ENCODE measurements at places on chromosomes 5 and 9.

- H3K27ac ChIP-seq = no peak overlapping the region
- H3K4me3 ChIP-seq = no peak overlapping the region
- H3K36me3 ChIP-seq = no peaks in the 10 kb centered on the region
- no peak for DNase-seq
Measured at GRCh38 chr5:15702102-15702501, 202.1 kb downstream of the FBXL7 start.

- H3K27ac ChIP-seq = peak overlapping the region; percentile 96
- DNase-seq = no peak
- H3K36me3 ChIP-seq = peaks cover 35% of the 10 kb centered on the region
- peaks cover 54% of the 10 kb centered on the region for H3K4me1 ChIP-seq
- H3K4me3 ChIP-seq = peak overlapping the region; percentile 99
Measured at GRCh38 chr9:15423231-15423985, 732 bp downstream of the SNAPC3 start.

GRCh38 chr9:25310961-25311360, 367.3 kb downstream of the TUSC1 start:
- no peaks in the 10 kb centered on the region for H3K36me3 ChIP-seq
- no peaks in the 10 kb centered on the region for H3K27me3 ChIP-seq
- DNase-seq = no peak

- no peaks in the 10 kb centered on the region for H3K36me3 ChIP-seq
- H3K4me1 ChIP-seq = no peaks in the 10 kb centered on the region
- no peak overlapping the region for H3K27ac ChIP-seq
- H3K4me3 ChIP-seq = no peak overlapping the region
- no peak for DNase-seq
Measured at GRCh38 chr9:13535141-13535540, 255.6 kb upstream of the MPDZ start.

- no peaks in the 10 kb centered on the region for H3K4me1 ChIP-seq
- H3K27ac ChIP-seq = no peak overlapping the region
- DNase-seq = no peak
- H3K27me3 ChIP-seq = no peaks in the 10 kb centered on the region
Measured at GRCh38 chr5:118611332-118611945, 376.9 kb downstream of the DTWD2 start.

GRCh38 chr5:140262221-140262620, 40.7 kb downstream of the PFDN1 start:
- H3K27me3 ChIP-seq = no peaks in the 10 kb centered on the region
- H3K4me1 ChIP-seq = peaks cover 34% of the 10 kb centered on the region
- peaks cover 9% of the 10 kb centered on the region for H3K36me3 ChIP-seq
- no peak for DNase-seq
- H3K4me3 ChIP-seq = no peak overlapping the region
- H3K27ac ChIP-seq = peak overlapping the region; percentile 61

- no peaks in the 10 kb centered on the region for H3K36me3 ChIP-seq
- no peak overlapping the region for H3K27ac ChIP-seq
Measured at GRCh38 chr5:120306303-120306702, 157.8 kb upstream of the PRR16 start.

- H3K27ac ChIP-seq = no peak overlapping the region
- no peaks in the 10 kb centered on the region for H3K27me3 ChIP-seq
- DNase-seq = no peak
- no peaks in the 10 kb centered on the region for H3K4me1 ChIP-seq
- H3K4me3 ChIP-seq = no peak overlapping the region
- no peaks in the 10 kb centered on the region for H3K36me3 ChIP-seq
Measured at GRCh38 chr5:22693121-22693520, 160.0 kb downstream of the CDH12 start.

DNA sequence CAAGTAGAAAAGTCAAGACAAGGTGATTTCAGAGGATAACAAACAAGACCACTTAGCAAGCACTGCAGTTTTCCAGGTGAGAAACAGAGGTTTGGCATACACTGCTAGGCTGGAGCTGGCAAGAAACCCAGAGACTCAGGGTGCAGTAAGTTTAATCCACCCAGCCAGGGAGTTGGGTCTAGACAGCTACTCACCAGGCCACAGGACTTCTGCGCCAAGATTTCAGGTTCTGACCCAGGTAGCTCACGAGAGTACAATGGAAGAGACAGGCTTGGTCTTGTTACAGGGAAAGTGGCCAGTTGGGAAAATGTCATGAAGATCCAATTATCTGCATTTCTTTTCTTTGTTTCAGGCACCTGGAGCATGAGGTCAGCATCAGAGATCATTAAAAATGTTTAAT, 9.8 kb downstream of the SMIM23 start:
- no peaks in the 10 kb centered on the region for H3K36me3 ChIP-seq
- no peak for DNase-seq
- no peak overlapping the region for H3K4me3 ChIP-seq
- H3K4me1 ChIP-seq = no peaks in the 10 kb centered on the region
- H3K27me3 ChIP-seq = no peaks in the 10 kb centered on the region

DNA sequence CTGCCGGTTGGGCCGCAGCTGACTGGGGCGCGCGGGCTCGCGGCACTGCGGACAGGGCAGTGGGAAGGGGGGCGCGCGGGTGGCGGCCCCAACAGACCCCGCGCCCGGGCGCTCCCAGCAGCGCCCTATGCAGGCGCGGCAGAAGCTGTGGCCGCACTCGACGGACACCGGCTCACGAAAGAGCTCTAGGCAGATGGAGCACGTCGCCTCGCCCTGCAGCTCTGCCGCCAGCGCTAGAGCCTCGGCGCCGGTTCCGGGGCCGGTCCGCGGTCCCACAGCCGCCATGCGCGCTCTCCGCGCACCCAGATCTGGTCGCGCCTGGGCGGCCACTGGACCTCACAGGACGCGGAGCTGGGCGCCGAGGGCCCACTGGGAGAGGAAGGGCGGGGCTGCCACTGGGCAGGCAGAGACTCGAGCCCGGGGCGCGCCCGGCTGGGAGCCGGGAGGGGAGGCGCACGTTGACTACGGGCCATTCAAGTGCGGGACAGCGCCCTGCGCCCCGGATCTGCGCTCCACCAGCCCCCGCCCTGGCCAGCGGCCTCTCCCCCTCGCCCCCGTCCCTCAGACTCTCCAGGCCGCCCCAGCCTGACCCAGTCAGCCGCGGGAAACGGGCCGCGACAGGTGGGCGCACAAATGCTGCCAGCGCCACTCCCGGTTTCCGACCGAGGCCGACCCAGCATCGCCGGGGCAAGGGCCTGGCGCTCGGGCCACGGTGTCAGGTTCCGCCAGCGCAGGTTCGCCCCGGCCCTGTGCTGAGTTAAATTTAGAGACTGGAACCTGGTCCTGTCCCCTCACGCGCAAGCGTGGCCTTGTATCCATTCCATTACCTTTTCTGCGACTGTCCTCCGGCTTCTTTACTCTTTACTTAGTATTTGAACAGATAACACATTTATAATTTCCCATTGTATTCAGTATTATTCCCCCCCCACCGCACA, at the start of gene TRIM7:
Gene TRIM7 (minus strand): TSS at position 371 of the 935 bp plus-strand sequence. CDS start 86 bp downstream, at position 285.
- H3K27me3 ChIP-seq = no peaks in the 10 kb centered on the region
- no peaks in the 10 kb centered on the region for H3K36me3 ChIP-seq
- peak; percentile 74 for DNase-seq
- H3K4me3 ChIP-seq = peak within 1 kb of the TSS; percentile 71
- peaks cover 28% of the 10 kb centered on the region for H3K4me1 ChIP-seq

DNA sequence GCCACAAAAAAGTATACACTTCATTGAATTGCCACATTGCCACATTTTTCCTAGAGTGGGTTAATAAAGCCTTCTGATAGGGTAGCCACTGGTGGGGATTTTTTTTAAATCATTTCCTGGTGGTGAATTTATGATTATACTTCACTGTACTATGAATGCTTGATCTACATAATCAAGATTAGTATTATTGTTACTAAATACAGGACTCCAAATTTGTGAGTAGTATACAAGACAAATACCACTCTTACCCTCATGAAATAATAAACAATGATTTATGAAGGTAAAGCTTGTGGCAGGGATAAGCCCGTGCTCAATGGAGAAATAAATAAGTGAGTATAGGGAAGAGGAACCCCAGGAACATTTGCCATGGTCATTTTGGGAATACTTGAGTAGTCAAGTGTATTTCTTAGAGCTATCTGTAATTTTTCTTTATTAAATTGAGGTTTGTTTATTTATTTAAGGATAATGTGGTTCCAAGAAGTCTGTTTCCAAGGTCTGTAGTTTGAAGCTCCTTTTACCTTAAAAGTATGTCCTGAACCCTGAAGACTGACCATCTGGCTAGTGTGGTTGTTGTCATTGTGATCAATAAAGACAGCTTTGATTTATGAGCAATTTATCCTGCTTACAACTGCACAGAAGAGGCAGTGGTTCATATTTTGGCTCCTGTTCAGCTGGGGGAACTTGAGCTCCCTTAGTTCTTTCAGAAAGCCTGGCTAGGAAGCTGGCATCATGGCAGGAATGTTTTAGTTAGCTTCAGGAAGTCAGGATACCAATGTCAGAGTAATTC, 118.6 kb downstream of the ZSWIM6 start:
- no peak overlapping the region for H3K4me3 ChIP-seq
- DNase-seq = no peak
- H3K4me1 ChIP-seq = peaks cover 20% of the 10 kb centered on the region
- H3K27me3 ChIP-seq = no peaks in the 10 kb centered on the region

DNA sequence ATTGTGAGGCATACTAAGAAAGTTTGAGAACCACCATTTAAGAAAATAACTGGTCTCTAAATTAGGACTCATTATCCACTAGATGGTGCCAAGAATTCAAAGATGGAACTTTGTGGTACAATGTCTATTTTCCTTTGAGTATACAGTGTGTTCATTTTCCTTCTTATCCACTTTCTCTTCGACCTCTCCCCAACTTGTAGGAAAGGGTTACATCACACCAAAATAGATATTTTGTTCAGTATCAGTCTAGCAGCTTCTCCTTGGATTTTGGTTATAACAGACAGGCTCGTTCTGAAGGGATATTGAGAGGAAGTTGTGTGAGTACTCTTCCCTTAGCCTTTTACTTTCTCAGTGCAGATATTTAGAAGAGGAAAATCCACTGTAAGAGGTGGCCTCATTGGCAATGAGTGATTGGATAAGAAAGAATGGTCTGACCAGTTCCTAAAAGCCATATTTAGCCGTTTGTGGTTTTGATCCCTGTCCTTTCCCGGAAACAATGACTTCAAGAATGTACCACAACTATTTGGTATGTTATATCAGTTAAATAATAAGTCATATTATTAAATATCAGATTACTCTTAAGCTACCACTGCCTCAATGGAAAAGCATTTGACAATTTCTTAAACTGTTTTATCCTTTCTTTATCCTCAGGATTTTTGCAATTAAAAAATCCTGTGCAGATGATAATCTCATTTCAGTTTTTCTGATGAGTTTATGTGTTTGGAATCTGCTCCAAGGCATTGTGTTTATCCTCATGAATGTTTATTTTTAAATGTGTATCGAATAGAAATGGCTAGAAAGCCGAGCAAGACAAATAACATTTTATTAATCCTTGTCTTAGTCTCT, 69.0 kb upstream of the GRAMD2B start:
- H3K27me3 ChIP-seq = no peaks in the 10 kb centered on the region
- H3K4me3 ChIP-seq = peak overlapping the region; percentile 12
- H3K36me3 ChIP-seq = no peaks in the 10 kb centered on the region
- no peak for DNase-seq
- peaks cover 8% of the 10 kb centered on the region for H3K4me1 ChIP-seq

- no peak overlapping the region for H3K4me3 ChIP-seq
- H3K27me3 ChIP-seq = no peaks in the 10 kb centered on the region
- DNase-seq = no peak
- no peak overlapping the region for H3K27ac ChIP-seq
- H3K36me3 ChIP-seq = no peaks in the 10 kb centered on the region
Measured at GRCh38 chr5:134051305-134051704, 46.5 kb upstream of the VDAC1 start.

- H3K4me1 ChIP-seq = peaks cover 21% of the 10 kb centered on the region
- no peaks in the 10 kb centered on the region for H3K36me3 ChIP-seq
- H3K27ac ChIP-seq = peak overlapping the region; percentile 81
- no peaks in the 10 kb centered on the region for H3K27me3 ChIP-seq
Measured at GRCh38 chr5:81779125-81779915, 28.4 kb upstream of the SSBP2 start.

GRCh38 chr5:73668017-73668416, 42.0 kb downstream of the ARHGEF28 start:
- H3K27me3 ChIP-seq = no peaks in the 10 kb centered on the region
- DNase-seq = no peak
- H3K27ac ChIP-seq = peak overlapping the region; percentile 8
- peaks cover 9% of the 10 kb centered on the region for H3K4me1 ChIP-seq
- no peaks in the 10 kb centered on the region for H3K36me3 ChIP-seq

DNA sequence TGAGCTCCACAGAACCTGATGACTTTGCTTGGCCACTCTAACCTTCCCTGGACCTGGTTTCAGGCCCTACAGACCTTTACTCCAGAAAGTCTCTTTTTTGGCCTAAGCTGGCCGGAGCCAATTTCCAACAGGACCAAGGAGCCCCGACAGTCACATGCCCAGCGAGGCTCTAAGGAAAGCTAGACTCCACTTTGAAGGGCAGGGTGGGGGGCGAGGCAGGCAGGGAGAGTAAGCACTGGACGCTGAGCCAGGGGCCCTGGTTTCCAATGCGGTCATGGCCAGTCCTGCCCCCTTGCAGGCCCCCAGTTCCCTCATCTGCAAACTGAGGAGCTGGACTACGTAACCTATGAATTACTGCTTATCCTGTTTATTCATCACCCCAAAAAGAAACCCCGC, 65.2 kb downstream of the ADAMTS2 start:
- H3K27me3 ChIP-seq = no peaks in the 10 kb centered on the region
- H3K4me3 ChIP-seq = no peak overlapping the region
- no peak overlapping the region for H3K27ac ChIP-seq
- peaks cover 12% of the 10 kb centered on the region for H3K4me1 ChIP-seq
- DNase-seq = peak; percentile 32

- H3K4me1 ChIP-seq = no peaks in the 10 kb centered on the region
- no peak overlapping the region for H3K27ac ChIP-seq
- no peaks in the 10 kb centered on the region for H3K27me3 ChIP-seq
- DNase-seq = no peak
- no peak overlapping the region for H3K4me3 ChIP-seq
Measured at GRCh38 chr9:113317777-113318176, 14.6 kb upstream of the RNF183 start.

- H3K4me3 ChIP-seq = no peak overlapping the region
- H3K27ac ChIP-seq = no peak overlapping the region
- no peaks in the 10 kb centered on the region for H3K27me3 ChIP-seq
- H3K4me1 ChIP-seq = peaks cover 23% of the 10 kb centered on the region
- no peak for DNase-seq
Measured at GRCh38 chr9:91407580-91408318, 15.9 kb downstream of the NFIL3 start.

DNA sequence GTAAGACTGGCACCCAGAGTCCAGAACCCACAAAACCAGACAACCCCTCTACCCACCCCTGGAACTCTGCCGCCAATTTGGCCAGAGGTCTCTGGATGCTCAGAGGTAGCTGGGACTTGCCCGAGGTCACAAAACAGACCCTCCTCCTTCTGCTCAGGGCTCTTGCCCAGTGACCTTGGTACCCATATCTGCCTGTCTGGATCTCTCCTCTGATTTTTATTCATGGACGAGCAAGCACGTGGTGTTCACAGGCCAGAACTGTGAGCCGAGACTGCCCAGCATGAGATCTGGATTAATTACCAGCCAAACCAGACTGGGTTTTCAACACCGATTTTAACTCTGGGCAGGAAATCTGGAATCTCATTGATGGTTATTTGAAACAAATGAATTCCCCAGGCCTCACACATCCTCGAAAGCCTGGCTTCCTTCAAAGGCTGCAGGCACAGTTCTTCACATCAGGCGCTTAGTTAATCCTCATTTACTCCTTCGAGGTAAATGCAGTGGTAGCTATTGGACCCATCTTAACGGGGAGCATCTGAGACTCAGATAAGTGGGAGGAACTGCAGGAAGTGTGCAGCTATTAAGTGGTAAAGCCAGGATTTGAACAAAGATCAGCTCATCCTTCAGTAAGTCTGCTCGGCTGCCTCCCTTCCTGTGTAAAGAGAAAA, 21.4 kb downstream of the COL27A1 start:
- no peaks in the 10 kb centered on the region for H3K36me3 ChIP-seq
- H3K4me3 ChIP-seq = no peak overlapping the region
- no peak overlapping the region for H3K27ac ChIP-seq
